ENCODE measurements at places on chromosomes 16 and 17.

- DNase-seq: no peak
Observed at GRCh38 chr16:81817789-81818567, 38.9 kb downstream of the PLCG2 start.

GRCh38 chr17:11340803-11341202 lies 99.8 kb downstream of the SHISA6 start:
- DNase-seq: no peak

DNA sequence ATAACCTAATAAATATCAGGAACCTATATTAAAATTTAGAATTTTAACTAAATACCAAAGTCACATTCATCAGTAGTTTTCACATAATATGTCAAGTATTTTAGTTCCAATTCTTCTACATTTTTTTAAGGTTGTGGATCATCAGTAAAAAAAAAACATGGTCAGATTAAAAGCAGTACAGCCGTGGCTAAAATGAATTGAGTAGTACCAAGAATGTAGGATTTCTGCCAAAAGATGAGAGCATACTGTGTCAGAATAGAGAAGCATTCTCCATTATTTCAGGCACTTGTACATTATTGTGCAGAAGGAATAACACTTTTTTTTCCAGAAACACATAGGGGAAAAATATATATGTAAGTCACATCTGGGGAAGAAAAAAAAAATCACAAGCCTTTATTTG lies 1176.1 kb downstream of the CDH11 start:
- DNase-seq: no peak

- DNase-seq: no peak
Observed at GRCh38 chr17:11081342-11081741, 159.7 kb upstream of the SHISA6 start.

DNA sequence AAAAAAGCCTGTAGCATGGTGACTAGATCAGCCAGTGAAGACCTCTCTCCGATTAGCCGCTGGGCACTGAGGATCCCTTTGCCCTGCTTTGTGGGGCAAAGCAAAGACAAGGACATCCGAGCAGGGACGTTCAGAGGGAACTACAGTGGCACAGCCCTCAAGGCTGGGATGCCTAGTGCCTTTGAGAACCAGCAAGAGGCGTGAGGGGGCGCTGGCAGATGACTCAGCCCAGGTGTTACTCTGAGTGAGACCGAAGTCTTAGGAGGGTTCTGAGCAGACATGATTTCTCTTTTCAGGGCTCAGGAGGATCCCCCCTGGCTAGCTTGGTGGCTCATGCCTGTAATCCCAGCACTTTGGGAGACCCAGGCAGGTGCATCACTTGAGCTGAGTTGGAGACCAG lies 178.6 kb downstream of the CPPED1 start:
- no peak for DNase-seq

- DNase-seq: no peak
Observed at GRCh38 chr16:21083729-21084268, 66.8 kb downstream of the DNAH3 start.

- no peak for DNase-seq
Observed at GRCh38 chr16:84505249-84506187, 1.1 kb upstream of the MEAK7 start.

All from HS-27A (cell line).